ENCODE measurements at places on chromosomes 12 and 14.
A peak's percentile ranks its signal among the peaks of the same experiment; 100 is the strongest.

GRCh38 chr12:2335513-2335912 is 282.7 kb downstream of the CACNA1C start:
- no peak for DNase-seq

- no peak for DNase-seq
Measured at GRCh38 chr12:97142737-97143410, 235.8 kb downstream of the NEDD1 start.

DNA sequence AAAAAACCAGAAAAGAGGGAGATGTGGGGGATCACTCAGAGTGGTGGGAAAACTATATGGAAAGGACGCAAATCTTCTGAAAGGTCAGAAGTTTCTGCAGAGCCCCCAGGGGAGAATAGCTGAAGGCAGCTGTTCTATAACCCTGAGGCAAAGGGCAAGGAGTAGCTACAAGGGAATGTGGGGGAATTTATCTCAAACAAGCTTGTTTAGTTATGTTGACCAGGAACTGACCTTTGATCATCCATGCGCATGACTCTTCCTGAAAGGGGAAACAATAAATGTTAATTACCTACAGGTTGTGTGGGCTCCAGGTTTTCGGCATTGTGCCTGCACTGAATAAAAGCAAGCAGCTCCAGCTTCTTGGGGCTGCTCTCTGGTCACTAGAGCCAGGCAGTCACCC is 968.5 kb downstream of the AACS start:
- DNase-seq: no peak

DNA sequence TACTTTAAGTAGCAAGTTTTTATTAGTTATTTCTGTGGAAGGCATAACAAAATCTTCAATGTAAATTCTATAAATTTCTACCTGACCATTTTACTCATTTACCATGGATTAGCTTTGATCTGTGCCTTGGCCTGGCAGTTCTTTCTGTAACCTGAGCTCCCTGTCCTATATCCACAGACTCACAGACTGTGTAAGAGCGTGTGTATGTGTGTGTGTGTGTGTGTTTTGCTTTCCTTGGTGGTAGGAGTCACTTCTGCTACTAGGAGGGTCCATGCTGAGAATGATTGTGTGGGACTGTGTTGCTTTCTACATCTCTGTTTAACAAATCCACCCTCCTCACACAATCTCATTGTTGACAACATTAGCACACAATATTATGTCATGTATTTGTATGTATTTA is 221.2 kb upstream of the PELI2 start:
- no peak for DNase-seq

DNA sequence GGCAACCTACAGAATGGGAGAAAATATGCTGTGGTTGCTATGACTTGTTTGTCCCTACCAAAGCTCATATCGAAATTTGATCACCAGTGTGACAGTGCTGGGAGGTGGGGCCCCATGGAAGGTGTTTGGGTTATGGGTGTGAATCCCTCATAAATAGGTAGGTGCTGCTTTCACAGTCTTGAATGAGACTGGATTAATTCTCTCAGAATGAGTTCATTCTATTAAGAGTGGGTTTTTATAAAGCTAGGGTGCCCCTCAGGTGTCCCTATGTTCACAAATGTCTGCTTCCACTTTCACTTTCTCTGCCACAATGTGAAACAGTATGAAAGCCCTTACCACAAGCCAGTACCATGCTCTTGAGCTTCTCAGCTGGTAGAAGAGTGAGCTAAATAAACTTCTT is 133.5 kb downstream of the CPNE8 start:
- peak; percentile 85 for DNase-seq

DNA sequence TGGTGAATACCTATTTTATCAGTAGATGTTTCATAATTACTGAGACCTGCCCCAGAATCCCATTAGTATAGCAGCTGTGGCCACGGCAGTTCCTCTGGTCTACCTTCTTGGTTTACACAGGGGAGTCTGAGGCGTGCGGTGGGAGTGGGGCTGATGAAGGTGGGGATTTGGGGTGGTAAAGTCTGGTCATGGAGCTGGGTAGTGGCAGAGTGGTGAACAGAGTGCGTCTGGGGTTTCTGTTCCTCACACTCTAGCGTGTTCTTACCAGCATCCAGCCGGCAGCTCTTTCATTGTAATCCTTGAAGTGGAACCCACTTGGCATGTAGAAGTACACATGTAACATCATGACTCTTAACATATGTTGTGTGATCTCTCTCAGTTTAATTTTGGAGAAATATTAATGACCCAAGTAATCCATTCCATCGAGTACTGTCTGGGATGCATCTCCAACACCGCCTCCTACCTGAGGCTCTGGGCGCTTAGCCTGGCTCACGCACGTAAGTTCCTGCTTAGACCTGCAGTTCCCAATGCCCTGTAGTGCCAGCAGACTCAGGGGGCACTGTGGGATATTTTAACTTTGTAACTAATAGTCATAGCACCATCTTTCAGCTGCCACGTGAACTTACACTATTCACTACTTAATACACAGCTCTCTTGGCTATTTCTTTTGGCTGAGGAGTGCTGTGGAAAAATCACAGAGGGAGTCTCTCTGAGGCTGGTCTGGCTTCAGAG is 7.9 kb upstream of the DNAH10 start:
- no peak for DNase-seq

DNA sequence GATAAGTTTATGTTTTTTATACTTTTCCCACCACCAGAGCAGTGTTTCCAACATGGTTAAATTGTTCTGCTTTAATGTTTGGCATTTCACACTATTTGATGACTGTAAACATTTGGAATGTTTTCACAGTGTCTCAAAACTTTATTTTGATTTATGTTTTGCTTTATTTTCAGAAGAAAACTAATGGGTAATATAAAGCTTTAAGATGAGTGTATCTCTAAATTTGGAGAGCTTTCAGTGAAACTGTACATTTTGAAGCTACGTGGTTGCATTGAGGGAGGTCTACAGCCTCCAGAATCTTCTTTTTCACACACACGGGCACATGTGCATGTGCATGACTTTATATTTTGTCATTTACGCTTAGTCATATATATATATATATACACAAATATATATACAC is 10.7 kb downstream of the BICD1 start:
- DNase-seq: no peak

DNA sequence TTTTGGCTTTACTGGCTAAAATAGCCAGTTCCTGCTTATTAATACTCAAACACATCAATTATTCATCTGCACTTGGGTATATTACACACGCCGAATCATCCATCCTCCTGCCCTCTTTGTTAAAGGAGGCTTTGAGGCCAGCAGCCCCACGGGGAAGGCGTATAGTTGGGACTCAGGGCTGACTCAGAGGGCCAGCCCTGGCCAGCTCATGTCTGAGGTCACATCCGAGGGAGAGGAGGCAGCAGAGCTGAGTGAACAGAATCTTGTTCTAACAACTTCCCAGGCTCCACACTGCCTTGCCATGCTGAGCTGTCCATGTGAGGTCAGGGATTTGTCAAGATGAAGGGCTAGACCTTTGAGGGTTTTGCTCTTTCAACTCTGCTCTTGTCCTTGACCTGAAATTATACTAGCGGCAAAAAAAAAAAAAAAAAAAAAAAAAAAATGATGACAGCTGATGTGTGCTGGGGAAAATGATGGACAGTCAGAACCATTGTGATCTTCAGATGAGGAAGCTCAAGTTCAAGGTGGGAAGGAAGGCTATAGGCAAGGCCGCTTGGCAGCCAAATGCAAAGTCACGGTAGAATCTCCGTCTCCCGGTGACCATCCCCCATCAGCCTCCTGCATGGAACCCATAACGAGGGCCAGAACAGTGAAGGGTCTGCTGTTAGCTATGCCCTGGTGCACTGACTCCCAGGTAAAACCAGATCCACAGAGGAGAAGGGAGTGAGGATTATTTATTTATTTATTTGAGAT is 12.5 kb upstream of the MARK3 start:
- DNase-seq: peak; percentile 56

DNA sequence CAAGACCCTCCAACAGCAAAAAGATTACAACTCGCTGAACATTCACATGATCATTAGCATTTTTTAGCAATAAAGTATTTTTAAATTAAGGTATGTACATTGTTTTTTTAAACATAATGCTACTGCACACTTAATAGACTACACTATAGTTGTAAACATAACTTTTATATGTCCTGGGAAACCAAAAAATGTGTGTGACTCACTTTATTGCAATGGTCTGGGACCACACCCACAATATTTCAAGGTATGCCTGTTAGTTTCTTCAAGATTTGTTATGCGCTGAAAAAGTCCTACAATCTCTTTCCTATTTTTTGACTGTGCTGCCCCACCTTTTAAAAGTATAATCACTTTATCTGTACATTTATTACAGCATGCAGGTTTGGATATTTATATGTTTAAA is 30.4 kb upstream of the PCNX4 start:
- DNase-seq: no peak

- DNase-seq: no peak
Measured at GRCh38 chr14:54200726-54201125, 196.1 kb upstream of the CDKN3 start.

DNA sequence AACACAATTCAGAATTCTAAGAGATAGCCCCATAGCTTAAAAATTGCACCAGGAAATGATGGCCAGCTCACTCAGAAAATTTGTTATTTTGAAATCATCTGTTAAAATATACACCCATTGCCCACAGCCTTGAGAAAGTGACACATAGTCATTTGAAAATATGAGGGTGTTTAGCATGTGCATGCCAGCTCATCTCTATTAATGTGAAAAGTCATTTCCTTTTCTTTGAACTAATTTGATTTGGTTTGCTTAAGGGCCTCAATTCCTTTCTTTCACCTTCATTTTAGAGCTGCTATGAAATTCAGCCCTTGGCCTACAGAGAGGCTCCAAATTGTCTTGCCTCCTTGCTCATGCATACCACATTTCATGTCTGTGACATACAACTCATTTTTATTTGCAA is 241.4 kb downstream of the PHLDA1 start:
- no peak for DNase-seq

- no peak for DNase-seq
Measured at GRCh38 chr12:46160101-46160980, 108.5 kb downstream of the SLC38A1 start.

GRCh38 chr14:86722612-86723253 is 1192.8 kb downstream of the FLRT2 start:
- DNase-seq: no peak

DNA sequence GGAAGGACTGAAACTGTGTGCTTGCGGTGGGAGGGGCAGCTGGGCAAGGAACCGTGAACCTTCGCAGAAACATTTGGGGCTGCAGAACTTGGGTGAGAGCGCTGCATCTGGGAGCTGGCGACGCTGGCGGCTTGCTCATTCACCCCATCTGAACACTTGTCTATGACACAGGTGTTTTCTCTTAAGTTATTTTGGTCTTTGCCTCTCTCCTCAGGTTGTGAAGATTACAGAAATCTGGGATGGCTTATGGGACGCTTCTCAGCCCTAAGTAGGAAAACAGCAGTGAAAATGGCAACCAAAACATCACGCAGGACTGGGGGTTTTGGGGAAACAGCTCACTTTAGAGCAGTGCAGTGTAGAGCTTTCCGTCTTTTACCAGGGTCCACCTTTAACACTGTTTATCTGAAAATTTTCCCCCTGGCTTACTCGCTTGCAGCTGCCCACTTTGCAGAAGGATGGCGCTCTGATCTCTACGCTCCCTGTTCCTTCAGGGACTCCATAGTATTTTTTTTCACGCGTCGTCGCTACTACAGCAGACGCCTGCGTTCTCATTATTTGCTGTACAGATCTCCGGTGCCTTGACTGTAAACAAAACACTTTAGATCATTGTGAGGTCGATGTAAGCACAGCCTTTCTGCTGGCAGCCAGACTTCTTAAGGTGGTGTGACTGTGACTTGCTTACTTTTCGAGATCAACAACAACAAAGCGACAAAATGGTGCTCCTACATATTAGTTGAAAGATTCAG is 2.7 kb upstream of the CDKN1B start:
- DNase-seq: peak; percentile 65

DNA sequence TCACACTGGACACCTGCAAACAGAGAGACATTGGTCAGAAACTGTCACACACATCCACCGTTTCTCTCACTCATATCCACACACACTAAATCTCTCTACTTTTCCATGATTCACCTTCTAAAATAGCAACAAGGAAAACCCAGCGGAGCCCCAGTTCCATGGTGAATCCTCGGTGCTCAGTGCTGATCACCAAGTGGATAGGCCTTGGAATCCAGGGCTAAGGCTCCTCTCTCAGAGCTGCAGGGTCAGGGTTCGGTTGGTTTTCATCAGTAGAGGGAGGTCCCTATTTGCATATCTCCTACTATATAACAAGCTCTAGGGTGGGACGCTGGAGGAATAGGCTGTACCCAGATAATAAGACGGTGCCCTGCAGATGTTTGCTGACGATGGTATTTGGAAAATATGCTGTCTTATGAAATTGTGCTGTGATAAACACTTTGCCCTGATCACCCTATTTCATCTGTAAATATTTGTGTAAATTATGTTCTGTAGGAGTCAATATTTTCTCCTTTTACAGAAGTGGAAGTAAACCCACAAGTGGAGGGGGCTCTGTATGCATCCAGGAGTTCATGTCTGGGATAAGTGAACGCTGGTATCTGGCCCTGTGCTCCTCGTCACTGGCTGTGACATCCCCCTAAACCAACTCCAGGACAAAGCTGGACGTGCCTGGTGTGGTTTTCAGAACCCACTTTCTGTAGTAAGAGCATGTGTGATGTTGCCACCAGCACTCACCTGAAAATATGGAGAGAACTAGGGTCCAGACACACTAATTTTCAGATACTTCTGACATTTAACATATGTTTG is 709.2 kb downstream of the TMEM121 start:
- no peak for DNase-seq

GRCh38 chr14:51095854-51096823 is 1.2 kb upstream of the TRIM9 start:
- no peak for DNase-seq
